BJ (cell line): ENCODE measurements at places on chromosomes 7 and 10. TPM values are rescaled to one million over a fixed set of nuclear protein-coding genes. Genes with fewer than 3 reads are reported as not detected.
A peak's percentile ranks its signal among the peaks of the same experiment; 100 is the strongest.

DNA sequence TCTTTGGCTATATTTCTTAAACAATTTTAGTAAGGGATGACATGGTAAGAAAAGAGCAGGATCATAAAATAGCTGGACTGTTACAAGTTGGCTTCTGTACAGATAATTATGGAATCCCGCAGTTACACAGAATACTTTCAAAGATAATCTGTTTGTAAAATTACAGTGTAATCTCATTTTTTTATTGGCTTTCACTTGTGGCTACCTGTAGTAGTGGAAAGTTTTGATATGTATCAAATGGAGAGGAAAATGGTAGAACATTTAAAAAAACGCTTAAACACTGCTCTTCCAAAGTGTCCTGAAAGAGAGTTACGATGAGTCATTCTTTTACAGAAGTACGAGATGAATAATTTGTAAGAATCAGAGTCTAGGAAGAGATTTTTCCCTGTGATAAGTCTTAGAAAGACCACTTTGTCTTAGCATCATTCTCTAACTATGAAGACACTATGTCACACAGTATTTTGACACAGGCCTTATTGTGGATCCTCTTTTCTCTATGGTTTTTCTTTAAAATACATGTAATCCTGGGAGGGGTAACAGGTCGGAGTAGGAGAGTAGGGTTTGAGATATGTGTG lies 215.0 kb upstream of the DKK1 start:
- DNase-seq = no peak

Gene CALML5
- not detected in 2 replicates for polyA plus RNA-seq

Gene PLXDC2
- 0.47 and 0.88 TPM in 2 replicates for polyA plus RNA-seq

GRCh38 chr7:11830582-11831155 lies 1.3 kb downstream of the THSD7A start:
- DNase-seq = no peak

Gene ATP6V0A4
- polyA plus RNA-seq = 0.06 and 0.07 TPM in 2 replicates

DNA sequence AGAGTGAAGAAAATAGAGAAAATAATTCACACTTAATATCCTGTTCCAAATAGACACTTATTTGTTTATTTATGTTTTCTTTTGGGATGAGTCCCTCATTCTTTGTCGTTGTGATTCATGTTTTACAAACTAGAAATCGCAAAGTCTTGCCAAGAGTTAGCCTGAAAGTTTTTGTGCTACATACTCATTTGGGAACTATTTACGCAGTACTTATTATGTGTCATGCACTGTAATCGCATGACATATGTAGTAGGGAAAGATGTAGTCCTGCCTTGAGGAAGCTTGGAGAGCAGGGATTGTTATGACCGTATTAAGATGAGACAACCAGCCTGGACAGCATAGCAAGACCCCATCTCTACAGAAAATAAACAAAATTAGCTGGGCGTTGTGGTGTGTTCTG lies 189.3 kb downstream of the ABCA13 start:
- DNase-seq = no peak

DNA sequence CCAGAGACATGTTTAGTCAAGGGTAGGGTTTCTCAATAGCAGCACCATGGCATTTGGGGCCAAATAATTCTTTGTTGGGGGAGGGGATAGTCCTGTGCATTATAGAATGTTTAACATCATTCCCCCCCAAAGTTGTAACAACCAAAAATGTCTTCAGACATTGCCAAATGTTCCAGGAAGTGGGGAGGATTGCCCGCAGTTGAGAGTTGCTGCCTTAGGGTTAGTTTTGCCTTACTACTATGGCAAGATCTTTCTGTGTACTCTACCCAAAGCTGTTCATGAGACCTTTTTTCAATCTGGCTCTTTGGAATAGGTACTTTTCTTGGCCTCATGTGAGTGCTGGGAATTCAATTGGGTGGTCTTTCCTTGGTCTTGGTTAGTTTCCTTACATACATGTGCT lies 34.1 kb downstream of the SAMD8 start:
- DNase-seq = no peak

Gene WDR11
- polyA plus RNA-seq = 68.2 and 86.4 TPM in 2 replicates

Gene IDI2
- polyA plus RNA-seq = not detected in 2 replicates

- no peak for DNase-seq
These were observed 327.1 kb downstream of the GLRX3 start for GRCh38 chr10:130463104-130463875.

DNA sequence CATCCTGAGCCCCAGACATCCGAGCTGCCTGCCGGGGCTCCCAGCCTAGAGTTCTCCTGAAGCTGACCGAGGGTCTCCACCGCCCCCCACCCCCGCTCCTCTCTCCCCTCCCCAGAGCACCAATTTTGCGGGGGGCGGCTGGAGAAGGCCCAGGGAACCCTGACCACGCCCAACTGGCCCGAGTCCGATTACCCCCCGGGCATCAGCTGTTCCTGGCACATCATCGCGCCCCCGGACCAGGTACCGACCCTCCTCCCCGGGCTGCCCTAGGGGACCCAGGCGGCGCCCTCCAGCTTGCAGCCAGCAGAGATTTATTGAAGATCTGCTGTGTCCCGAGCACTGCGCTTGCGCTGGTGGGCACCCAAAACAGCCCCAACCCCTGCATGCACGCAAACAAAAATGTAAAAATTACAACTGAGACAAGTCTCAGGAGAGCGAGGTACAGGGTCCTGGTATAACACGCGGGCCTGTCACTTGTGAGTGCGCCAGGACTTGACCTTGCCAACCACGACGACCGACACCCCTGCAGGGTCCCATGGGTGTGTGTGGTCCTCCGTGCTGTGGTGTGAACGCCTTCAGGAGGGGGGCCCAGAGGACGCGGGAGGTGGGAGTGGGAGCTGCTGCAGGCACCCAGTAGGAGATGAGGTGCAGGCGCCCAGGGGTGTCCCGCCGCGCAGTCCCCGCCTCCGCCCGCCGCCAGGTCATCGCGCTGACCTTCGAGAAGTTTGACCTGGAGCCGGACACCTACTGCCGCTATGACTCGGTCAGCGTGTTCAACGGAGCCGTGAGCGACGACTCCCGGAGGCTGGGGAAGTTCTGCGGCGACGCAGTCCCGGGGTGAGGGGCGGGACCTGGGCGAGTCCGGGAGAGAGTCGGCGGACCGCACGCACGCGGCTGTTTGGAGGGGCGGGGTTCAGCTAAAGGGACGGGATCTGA lies 3.1 kb downstream of the PCOLCE start:
- no peak for DNase-seq

GRCh38 chr7:58086871-58087535 lies 637.0 kb downstream of the ZNF716 start:
- DNase-seq = no peak

GRCh38 chr7:105289704-105290103 lies 99.0 kb downstream of the SRPK2 start:
- no peak for DNase-seq

- DNase-seq = no peak
These were observed 476.2 kb upstream of the COBL start for GRCh38 chr7:51792796-51793195.

GRCh38 chr7:22582863-22583622 lies 83.1 kb upstream of the STEAP1B start:
- DNase-seq = peak; percentile 77

- DNase-seq = peak; percentile 15
These were observed 5.2 kb upstream of the MYH16 start for GRCh38 chr7:99267481-99267840.

DNA sequence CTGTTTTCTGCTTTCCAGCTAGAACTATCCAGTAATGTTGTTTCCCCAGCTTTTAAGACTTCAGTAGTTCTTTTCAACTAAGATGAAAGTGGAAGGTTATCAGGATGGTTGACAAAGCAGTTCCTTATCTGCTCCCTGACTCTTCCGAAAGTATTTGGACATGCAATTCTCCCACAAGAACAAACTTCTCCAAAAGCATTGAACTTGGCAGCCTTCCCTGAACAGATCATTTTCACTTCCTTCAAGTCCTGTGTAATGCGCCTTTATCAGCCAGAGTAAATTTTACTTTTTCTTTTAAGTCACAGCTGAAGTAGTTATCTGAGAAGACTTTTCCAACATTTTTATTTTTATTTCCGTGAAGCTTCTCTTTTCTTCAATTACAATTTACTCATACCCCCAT lies 39.7 kb downstream of the CDC14C start:
- no peak for DNase-seq

- DNase-seq = no peak
These were observed 97.1 kb downstream of the GPR85 start for GRCh38 chr7:112989531-112989930.

Gene CFTR
- not detected in 2 replicates for polyA plus RNA-seq

- DNase-seq = no peak
These were observed 19.7 kb downstream of the AQP1 start for GRCh38 chr7:30931161-30931928.

Gene FAM25A
- polyA plus RNA-seq = not detected in 2 replicates

Gene FGFR2
- polyA plus RNA-seq = 0.18 and 0.26 TPM in 2 replicates

Gene WDR86
- polyA plus RNA-seq = 0.04 TPM in 1 of 2 replicates, not detected in the other

GRCh38 chr7:99012722-99013121 lies 131.2 kb downstream of the SMURF1 start:
- no peak for DNase-seq

DNA sequence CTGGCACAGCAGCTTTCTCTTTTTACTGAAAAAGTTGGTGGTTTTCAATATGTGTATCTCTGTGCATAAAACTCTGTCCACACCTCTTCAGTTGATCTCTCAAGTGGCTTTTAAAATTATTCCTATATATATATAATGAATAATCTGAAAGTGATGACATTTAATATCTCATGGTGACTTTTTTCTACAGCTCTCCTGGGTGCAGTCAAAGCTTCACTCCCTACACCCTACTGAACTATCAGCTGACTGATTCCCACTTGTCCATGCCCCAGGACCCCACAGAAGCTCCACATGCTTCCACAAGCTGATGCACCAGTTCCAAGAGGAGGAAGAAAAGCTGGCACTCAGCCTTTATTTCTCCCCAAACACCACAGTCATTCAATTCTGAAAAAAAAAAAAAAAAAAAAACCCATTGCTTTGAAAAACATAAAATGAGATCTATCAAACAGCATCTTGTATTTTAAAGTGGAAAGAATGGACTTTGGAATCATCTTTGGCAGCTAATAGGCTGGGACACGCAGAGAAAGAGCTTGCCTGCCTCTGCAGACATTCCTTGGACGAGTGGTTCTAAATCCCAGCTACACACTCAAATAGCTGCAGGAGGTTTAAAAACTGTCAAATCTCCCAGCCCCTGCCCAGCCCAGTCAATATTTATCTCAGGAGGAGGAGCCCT lies 75.3 kb upstream of the GDF10 start:
- no peak for DNase-seq

GRCh38 chr10:117218654-117219053 lies 21.4 kb downstream of the KCNK18 start:
- DNase-seq = no peak

DNA sequence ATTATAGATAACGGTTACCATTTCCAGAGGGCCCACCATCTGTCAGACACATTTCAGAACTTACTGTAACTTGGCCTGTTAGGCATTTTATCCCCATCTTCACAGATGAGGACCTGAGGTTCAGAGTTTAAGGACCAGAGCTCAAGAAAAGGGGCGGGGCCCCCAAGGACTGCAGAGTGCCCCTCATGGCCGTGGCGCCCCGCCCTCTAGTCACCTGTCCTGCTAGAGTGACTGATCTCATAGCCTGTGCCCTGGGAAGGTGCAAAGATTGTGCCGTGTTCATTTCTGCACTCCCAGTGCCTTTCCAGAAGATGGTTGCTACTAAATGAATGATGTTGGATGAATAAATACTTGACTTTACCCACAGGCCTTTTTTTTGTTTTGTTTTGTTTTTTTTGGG lies 107.0 kb downstream of the XRCC2 start:
- DNase-seq = no peak

Gene ATRNL1
- polyA plus RNA-seq = 0.02 TPM in 1 of 2 replicates, not detected in the other

GRCh38 chr10:129078746-129079145 lies 388.3 kb upstream of the MGMT start:
- no peak for DNase-seq

GRCh38 chr10:82160307-82160706 lies 285.3 kb downstream of the NRG3 start:
- DNase-seq = no peak

DNA sequence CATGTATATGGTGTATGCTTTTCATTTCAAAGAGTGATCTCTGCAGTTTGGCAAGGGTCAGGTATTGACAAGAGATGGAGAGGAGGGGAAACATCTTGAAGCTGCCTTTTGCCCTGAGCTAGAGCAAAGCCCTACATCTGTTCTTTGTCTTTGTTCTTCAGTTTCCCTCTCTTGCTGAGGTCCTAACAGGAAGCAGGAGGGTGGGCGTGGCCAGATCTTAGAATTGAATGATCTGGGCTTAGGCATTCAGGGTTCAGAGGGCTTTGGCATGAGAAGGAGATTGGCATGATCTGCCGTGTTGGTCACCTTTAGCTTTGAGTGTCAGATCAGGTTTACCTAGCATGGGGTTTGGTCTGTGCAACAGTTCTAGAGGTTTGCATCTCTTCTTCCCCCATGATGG lies 41.3 kb downstream of the LRMDA start:
- DNase-seq = no peak

DNA sequence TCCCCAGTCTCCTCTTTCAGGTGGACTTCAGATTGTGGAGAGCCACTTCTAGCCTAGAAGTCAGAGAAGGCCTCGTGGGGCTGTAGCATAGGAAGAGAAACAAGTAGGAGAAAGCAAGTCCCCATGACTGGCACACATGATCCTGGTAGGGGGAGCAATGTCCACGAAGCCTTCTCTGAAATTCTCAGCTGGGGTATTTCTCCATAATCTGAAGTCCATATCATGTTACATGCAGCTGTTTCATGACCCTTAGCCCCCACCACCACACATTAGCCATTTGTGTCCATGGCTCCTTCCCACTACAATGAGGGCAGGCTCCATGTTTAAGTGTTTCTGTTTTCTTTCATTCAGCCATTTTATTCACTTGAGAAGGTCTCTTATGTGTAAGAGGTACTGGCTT lies 43.2 kb downstream of the LAMB4 start:
- no peak for DNase-seq

Gene GPR15LG
- polyA plus RNA-seq = not detected in 2 replicates

- DNase-seq = no peak
These were observed 81.5 kb upstream of the SYPL1 start for GRCh38 chr7:106193661-106194060.

DNA sequence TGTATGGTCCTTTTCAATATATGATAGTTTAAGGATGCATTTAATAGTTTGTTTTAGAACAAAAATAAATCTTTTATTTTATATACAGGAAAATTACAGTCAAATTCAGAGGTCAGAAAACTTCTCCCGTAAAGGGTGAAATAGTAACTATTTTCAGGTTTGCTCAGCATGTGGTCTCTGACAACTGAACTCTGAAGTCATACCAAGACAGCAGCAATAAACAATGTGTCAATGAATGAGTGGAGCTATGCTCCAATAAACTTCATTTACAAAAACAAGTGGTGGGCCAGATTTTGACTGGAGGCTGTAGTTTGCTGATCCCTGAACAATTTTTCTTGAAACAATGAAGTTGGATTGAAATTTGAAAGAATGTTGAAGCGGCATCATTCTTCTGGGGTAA lies 123.6 kb downstream of the ZNF248 start:
- DNase-seq = no peak

DNA sequence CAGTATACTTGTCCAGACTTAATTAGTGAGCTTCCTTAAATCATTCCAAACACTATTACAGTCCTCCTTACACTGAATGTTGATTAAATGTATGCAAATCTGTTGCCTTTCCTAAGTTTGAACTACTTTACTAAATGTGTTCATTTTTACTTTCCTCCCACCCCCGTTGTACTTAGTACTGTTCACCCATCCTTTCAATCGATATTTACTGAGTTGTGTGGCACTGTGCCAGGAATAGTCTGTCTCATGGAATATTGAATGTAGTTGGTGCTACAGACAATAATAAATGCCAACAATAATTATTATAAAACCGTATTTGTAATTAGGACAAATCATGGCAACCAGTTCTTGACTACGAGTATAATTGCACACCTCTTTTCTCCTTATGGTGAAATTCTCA lies 335.7 kb downstream of the GPR37 start:
- DNase-seq = no peak

GRCh38 chr7:156560075-156560474 lies 80.5 kb upstream of the RNF32 start:
- no peak for DNase-seq

GRCh38 chr10:79155301-79156081 lies 86.7 kb downstream of the ZMIZ1 start:
- no peak for DNase-seq
